ENCODE measurements at places on chromosomes 2 and 18. TPM values are rescaled to one million over a fixed set of nuclear protein-coding genes. Genes with fewer than 3 reads are reported as not detected.

DNA sequence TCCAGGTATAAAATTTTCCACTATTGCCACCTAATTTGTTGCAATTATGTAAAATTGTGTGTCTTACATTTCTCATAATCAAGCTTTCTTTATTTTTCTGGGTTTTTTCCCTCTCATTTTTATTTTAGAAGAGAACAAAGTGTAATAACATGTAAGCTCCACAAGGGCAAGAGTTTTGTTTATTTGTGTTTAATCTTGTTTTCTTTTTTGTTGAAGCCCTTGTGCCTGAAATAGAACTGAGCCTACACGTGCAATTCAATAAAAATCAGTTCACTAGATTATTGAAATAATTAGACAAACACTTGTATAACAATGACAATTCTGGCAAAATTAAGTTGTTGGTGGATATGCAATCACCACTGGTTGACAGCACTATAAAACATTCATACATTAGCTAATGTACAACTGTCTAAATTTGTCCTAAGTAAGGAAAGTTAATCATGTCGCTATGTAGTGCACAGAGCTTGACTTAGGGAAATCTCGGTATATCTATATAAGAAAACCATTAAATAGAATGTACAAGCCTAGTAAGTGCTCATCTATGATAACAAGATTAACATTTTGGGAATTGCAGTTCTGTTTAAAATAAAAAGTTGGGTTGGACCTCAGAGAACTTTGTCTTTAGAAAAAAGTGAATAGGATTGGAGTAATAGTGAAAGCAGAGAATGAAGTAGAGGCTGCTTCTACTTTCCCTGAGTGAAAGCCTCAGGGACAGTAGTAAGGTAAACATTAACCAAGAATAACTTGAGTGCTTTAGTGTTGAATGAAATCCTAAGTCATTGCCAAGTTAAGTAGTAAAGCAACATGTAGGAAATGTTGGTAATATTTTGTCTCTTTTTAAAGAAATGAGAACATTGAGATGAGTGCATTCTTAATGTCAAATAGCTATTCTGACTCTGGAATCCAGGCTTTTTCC is 37.4 kb upstream of the NOL4 start:
- no peak for DNase-seq

- no peak for DNase-seq
These were observed 796 bp downstream of the AOX1 start for GRCh38 chr2:200586644-200586975.

DNA sequence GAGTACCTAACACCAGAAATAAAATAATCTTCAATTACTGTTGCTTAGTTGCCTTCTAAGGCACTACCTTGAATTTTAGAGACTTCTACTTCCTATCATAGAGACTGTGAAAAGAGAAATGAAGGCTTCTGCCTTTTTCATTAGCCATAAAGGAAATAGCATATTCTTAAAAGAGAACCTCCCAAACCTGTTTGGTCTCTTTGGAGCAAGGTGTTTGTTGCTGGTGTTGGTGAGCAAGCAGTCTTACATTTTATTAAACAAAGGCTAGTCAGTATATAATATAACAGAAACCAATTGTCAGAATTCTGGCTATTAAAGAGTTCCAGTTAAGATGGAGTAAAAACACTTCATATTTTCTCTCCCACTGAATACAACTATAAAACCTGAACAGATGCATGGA is 116.4 kb downstream of the TAF4B start:
- no peak for DNase-seq

DNA sequence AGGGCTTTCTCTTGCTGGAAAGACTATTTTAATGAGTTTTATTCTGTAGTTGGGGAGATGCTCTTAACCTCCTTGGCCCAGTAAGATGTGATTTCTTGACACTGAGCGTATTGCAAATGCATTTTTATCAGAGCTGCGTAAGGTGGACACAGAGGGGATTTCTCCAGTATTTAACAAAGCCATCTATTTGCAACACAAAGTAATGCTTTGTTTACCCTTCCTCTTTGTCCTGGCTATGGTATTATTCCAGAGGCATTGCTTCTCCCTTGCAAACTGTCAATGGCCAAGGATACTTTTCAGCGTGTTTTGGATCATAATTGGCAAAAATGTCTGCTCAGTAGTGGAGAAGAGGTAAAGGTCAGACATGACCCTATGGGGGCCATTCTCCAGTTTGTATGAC is 90.8 kb upstream of the PIK3C3 start:
- DNase-seq, result no peak

DNA sequence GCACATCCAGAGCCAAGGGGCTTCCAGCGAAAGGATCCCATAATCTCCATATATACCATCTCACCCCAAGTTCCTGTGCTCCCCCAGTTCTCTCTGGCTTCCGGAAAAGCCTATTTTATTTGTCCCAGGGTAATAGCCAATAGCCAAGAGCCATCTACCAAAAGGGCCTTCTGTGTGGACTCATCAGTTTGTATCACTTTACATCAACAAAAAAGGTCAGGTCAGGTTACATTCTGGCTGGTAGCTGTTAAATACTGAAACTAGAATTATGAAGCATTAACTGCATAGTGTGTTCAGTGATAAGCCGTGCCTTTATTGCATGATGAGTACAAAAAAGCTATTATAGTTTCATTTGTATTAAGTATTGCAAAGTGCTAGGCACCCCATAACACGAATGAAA is 223.7 kb downstream of the IRS1 start:
- DNase-seq, result no peak

- peak; percentile 70 for DNase-seq
These were observed at the start of gene ADRA2B for GRCh38 chr2:96116424-96116878. TSS of gene ADRA2B (minus strand) at chr2:96116571. CDS start at chr2:96116149, 422 bp downstream.

DNA sequence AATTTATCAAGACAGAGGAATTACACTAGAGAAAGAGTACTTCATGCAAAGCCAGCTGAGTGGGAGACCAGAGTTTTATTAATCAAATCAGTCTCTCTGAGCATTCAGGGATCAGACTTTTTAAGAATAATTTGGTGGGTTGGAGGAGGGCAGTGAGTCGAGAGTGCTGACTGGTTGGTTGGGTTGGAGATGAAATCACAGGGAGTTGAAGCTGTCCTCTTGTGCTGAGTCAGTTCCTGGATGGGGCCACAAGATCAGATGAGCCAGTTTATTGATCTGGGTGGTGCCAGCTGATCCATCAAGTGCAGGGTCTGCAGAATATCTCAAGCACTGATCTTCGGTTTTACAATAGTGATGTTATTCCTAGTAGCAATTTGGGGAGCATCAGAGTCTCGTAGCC is 21.4 kb upstream of the PDCL3 start:
- no peak for DNase-seq

GRCh38 chr2:207332480-207333212 is 166.9 kb upstream of the KLF7 start:
- no peak for DNase-seq

GRCh38 chr2:14137643-14138042 is 494.9 kb upstream of the LRATD1 start:
- no peak for DNase-seq

- DNase-seq, result no peak
These were observed 59.8 kb downstream of the SOX11 start for GRCh38 chr2:5751873-5752482.

DNA sequence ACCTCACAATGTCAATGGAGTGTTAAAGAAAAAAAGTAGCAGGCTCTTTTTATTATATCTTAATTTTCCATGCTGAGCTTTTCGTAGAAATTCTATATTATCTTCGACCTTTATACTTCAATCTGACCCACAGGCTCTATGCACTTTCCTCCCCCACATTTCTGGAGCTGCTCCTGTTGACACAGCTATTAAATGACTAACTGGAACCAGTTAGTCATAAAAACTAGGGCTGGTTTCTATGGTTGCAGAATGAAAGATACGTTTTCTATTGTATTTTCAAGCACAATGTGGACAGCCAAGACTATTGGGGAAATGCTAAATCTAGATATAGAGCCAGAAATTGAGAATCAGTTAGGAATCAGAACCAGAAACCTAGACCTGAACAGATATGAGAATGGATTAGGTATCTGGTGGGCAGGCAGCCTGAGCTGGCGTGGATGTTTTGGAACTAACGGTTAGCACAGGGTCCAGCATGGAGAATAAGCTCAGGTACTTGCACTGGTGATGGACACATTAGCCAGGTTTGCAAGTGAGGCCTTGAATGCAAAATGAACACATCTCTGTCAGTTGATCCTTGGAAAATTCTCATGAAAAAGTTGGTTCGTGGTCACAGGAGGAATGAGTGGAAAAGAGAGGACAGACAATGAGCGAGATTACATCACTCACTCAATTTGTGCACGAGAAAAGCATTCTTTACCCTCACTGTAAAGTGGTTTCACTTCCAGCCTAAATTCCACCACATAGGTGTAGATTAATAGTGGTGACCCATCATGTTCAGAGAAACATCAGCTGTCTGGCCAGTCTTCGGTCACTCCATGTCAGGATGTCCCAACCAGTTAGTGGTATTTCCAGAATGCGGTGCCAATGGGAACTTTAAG is 144.6 kb upstream of the EPHA4 start:
- no peak for DNase-seq

- DNase-seq, result no peak
These were observed 277.5 kb upstream of the KLHL29 start for GRCh38 chr2:23107327-23107941.

- DNase-seq, result no peak
These were observed 118.6 kb downstream of the AQP4 start for GRCh38 chr18:26746826-26747475.

The TOGARAM2 gene
- total RNA-seq, result 5.0 TPM

The ASAP2 gene
- total RNA-seq, result 0.17 TPM

All from activated CD4-positive, alpha-beta T cell treated with anti-CD3 and anti-CD28 coated beads, Interleukin-2, amount 10 ng/mL, durations not matched to agents 7 days and 5 days (primary cell).